ENCODE measurements at places on chromosomes 5 and 9.

GRCh38 chr5:33833237-33833575 lies 58.6 kb downstream of the ADAMTS12 start:
- no peak for DNase-seq

- DNase-seq: peak; percentile 90
Observed at GRCh38 chr9:137482094-137482781, 23.1 kb upstream of the NSMF start.

DNA sequence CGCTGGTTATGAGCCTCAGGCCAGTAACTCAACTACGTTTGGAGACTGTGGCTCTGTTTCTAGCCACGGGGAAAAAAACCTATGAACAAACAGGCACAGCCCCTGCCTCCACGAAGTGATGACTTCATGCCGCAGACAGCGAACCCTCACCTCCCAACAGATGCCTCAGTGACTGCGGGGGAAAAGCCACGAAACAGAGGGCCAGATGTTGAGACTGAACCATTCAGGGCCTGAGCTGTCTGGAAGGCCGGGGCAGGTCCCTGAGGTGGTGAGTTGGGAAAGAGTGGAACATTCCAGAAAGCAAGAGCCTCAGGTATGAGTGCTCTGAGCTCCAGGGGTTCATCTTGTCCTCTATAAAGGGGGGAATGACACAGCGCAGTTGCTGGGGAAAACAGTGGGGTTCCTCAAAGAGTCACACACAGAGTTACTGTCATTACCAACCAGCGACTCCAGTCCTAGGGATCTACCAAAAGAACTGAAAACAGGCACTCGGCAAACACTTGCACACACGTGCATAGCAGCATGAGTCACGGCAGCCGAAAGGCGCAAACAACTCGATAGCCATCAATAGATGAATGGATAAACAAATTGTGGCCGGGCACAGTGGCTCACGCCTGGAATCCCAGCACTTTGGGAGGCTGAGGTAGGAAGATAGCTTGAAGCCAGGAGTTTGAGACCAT lies 15.3 kb downstream of the PLPP7 start:
- no peak for DNase-seq

- no peak for DNase-seq
Observed at GRCh38 chr9:125631391-125632085, 75.5 kb downstream of the MAPKAP1 start.

All from HL-60 (cell line).